Renal pelvis (tissue), 12 donors: ENCODE measurements at places on chromosomes 16 and 17.
A peak's percentile ranks its signal among the peaks of the same experiment; 100 is the strongest.

DNA sequence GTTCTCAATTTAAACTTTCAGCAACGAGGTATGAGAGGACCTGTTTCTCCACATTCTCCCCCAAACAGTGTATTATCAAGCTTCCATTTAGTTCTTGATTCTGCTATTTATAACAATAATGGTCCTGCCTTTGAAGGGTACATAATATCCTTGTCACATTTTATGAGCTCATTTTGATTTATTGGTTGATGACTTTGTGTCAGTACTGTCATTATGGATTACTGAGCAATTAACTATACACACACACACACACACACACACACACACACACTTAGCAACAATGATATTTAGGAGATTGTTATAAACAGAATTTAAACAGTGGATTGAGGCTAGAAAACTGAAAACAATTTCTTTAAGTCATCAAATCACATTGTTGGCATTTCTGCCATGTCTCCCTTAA, 7.0 kb downstream of the TMIGD1 start:
- no peak for DNase-seq

- no peak for DNase-seq
Measured at GRCh38 chr16:64089697-64090096, 1032.2 kb downstream of the CDH11 start.

DNA sequence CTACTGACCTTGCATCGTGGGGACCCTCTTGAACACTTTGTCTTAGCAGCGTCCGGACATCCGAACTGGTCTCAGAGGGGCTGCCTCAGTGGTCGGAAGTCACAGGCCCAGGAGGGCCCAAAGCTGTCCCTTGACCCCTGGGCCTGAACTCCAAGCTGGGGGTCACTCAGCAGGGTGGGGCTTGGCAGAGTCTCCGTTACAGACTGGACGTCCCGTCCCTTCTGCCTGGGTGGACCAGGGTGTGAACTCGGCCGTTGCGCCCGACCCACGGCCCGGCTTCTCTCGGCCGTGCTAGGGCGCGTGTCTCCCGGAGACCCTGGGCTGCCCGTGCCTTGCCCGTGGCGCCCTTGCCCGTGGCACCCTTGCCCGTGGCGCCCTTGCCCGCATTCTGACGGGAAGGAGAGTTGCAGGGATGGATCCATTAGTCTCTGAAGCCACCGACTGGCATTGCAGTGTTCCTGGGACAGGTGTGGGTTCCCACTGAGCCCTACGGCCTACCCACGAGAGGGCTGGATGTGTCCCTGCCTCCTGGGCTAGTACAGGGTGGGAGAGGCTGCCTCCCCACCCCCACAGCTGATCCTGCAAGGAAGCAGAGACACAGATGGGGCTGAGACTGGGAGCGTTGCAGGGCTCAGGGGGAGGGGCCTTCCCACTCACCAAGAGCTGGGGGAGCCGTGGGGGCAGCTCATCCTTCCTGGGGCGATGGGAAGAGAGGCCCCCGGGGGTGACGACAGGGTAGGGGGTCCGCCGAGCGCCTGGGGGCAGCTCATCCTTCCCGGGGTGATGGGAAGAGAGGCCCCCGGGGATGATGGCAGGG, 4.9 kb downstream of the CACNA1H start:
- no peak for DNase-seq

DNA sequence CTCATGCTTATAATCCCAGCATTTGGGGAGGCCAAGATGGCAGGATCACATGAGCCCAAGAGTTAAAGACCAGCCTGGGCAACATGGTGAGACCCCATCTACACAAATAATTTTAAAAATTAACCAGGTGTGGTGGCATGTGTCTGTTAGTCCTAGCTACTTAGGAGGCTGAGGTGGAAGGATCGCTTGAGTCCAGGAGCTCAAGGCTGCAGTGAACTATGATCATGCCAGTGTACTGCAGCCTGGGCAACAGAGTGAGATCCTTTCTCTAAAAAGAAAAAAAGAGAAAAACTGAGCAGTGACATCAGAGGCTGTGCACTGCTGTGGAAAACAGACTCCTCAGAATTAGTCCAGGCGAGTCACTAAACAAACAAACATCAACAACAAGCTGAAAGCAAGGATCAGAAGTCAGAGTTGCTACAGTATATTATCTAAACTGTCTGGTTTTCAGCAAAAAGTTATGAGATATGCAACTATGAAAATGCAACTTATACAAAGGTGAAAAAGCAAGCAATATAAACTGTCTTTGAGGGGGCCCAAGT, 39.3 kb downstream of the CBFB start:
- DNase-seq = no peak

DNA sequence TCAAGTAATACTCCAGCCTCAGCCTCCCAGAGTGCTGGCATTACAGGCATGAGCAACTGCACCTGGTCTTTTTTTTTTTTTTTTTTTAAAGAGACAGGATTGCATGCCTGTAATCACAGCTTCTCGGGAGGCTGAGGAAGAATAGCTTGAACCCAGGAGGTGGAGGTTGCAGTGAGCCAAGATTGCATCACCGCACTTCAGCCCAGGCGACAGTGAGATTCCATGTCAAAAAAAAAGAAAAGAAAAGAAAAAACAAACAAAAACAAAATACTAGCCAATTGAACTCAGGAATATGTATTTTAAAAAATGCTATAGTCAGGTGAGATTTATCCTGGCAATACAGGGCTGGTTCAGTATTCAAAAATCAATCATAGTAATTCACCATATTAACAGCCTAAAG, 117.7 kb upstream of the TMEM97 start:
- DNase-seq = no peak

GRCh38 chr16:27769561-27770255, 219.8 kb downstream of the KATNIP start:
- peak; percentile 62 for DNase-seq

- DNase-seq = peak; percentile 79
Measured at GRCh38 chr17:50056217-50056960, 479 bp downstream of the ITGA3 start.

- no peak for DNase-seq
Measured at GRCh38 chr17:75521951-75522727, 3.4 kb upstream of the LLGL2 start.

GRCh38 chr16:50692999-50693781, at the start of gene NOD2:
TSS of gene NOD2 (plus strand) at chr16:50693606. CDS start at chr16:50699496, 5,890 bp downstream.
- no peak for DNase-seq

GRCh38 chr16:9528511-9529079, 437.2 kb downstream of the HAPSTR1 start:
- DNase-seq = no peak

- DNase-seq = no peak
Measured at GRCh38 chr17:15744074-15744676, 12.1 kb downstream of the TBC1D26 start.
